Stimulated activated CD8-positive, alpha-beta memory T cell treated with anti-CD3 and anti-CD28 coated beads, Interleukin-15, amount 100 ng/mL, for 48 hours (primary cell): ENCODE measurements at places on chromosomes 5 and 9.

DNA sequence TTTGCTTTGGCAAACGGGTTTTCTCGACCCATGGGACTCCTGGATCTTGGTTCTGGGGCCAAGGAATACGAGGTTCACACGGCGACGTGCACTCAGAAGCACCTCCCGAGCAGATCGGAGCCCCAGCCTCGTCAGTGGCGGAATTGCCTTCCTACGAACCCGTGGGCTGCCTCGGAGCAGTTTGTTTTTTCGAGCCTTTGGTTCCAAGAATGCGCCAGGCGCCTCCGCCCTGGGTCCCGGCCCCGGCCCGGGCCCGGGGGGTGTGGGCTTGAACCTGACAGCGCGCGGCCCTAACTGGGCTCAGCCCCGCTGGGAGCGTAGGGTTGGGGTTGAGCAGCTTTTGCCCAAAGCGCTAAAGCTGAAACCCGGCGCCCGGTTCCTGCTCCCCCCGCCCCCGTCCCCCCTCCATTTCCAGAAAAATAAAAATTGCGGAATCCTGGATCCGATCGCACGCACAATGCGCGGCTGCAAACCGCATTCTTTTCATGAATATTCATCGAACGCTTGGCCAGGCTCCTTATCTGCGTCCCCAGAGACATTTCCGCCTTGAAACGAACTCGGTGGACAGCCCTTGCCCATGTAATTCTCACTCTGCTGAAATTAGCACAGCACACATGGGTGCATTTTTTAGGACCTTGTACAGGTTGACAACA is 1.0 kb downstream of the BASP1 start:
- DNase-seq, result no peak

DNA sequence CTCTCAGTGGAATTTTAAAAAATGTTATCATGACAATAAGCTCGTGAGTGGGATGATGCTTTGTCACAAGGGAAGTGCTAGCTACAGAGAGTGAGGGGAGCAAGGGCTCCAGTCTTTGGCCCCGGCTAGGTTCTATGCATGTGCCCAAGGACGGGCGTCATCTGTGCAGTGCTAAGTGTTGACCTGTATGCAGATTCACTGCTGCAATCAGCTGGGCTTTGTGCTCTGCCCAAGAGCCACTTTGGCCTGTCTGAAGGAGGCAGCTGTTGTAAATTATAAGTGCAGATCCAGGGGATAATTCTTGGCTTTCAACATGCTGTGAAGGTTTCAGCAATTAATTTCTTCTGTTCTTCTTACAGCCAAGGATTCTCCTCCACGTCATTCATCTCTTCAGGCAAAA is 268.6 kb downstream of the PSAT1 start:
- no peak for DNase-seq

- peak; percentile 26 for DNase-seq
Observed at GRCh38 chr5:178279723-178280438, 47.3 kb upstream of the PHYKPL start.

DNA sequence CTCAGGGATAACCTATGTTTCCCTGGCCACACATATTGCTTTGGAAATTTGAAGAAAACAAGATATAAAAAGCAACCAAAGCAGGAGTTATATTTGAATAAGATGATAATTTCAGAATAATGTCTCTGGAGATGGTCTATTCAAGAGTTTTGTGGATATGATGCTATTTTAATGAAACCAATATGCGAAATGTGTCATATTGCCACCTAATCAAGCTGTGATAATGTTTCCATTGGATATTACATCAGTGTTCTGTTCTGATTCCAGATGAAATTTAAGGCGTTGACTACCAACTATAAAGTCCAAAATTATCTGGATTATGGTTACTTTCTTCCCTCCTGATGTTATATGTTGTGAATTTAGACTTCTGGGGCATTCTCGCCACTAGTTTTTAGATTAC is 27.6 kb upstream of the NUDT12 start:
- DNase-seq, result no peak

- DNase-seq, result no peak
Observed at GRCh38 chr9:122378236-122378635, 7.4 kb downstream of the PTGS1 start.
